ENCODE measurements at places on chromosomes 3 and 15.

DNA sequence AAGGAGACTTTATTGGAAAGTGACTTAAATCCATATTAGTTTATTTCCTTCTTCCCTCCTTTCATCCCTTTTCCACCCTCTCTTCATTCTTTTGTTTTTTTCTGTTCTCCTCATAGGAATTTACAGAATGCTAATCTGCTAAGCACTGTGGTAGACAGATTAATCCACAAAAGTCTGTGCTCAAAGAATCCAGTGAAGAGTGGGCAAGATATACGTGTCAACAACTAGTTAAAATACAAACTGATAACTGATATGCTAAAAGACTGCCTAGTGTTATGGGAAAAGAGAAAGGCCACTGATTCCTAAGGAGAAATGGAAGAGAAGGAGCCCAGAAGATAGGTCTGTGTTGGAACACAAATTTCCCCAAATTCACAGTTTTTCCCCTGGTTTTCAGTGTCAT lies 202.2 kb downstream of the MBNL1 start:
- no peak for DNase-seq

- no peak for DNase-seq
Measured at GRCh38 chr3:192188218-192188835, 539.0 kb downstream of the FGF12 start.

- no peak for DNase-seq
Measured at GRCh38 chr3:39281533-39281932, 1.7 kb upstream of the CX3CR1 start.

DNA sequence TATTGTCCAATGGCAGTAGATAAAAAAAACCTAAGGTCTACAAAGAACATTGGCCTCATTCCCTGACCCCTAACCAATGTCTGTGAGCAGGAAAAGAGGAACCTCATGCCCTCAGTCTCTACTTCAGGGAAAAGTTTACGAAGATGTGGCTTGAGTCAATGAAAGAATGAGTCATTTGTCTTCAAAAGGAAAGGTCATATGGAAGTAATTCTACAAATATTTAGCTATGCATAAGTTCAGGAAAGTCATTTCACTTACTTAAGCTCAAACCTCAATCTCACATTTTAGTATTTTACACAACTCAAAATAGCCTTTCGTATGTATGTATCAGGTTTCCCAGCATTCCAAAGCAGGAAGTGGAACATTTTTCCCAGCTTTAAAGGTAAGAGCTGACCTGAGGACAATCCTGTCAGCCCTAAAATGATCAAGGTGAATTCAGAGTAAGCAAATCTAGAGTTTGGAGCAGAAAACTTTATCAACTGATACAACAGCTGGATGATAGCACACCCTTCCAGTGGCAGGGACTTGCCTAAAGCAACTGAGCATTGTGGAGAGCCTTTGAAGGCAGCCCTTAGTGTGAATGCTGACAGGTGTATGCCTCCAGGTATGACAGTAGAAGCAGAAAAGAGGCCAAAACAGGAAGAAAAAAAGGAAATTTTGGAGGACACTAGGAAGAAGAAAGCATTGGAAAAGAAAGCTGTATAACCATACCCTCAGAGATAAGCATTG lies 53.9 kb upstream of the ACKR4 start:
- no peak for DNase-seq

DNA sequence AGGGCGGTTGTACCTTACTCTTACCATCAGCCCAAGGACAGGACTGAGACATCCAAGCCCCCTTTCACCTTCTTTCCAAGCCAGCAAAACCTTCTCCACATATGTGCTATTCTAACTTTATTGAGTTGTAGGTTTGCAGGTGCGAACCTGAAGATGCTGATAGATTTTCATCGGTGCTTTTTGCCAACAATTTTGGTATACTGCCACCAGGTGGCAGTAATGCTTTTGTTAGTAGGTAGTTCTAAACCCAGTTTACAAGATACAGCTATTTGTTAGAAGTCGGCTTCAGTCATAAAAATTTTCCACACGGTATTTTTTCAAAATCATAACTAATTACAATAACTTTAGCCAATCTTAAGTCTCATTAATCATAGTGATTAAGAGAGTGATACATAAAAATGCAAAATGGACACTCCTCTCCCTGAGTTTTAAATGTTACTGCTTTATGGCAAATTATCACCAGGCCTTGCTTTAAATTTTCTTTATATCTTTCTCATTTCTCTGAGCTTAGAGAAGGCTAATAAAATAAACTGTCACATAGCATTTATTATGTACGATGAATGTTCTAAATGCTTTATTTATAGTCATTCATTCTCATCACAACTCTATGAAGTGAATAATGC lies 636 bp downstream of the TBC1D21 start:
- DNase-seq = no peak

- no peak for DNase-seq
Measured at GRCh38 chr3:154089421-154090420, 31.5 kb upstream of the ARHGEF26 start.

DNA sequence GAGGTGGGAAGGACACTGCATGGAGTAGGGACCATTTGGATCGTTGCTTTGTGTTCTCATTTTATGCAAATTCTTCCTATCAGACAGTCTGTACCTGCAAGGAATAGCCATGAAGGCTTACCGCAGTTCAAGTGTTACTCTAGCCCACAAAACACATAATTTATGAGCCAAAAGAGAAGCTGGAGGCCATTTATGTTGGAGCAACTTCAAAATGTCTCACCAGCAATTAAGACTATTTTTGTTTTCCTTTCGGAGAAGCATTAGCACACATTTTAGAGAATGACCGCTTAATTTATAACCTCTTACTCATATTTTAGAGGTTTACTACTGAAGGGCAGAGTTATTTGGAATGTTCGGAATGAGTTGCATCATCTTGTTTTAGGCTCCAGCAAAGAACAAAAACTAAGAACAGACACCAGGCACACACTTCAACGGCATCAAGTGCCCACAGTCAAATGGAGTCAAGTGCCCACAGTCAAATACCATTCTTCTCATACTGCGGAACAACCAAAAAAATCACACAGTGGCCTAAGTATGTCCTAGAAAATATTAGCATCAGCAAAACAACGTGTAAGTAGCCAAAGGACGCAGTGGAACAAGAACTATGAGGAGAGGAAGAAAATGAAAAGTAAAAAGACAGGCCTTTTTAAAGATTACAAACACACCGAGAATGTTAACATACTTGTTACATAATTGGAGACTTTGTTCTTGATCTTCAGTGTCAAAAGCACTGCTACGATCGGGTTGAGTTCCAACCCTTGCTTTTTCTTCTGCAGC lies 17.5 kb upstream of the GOLGA8J start:
- DNase-seq = no peak

DNA sequence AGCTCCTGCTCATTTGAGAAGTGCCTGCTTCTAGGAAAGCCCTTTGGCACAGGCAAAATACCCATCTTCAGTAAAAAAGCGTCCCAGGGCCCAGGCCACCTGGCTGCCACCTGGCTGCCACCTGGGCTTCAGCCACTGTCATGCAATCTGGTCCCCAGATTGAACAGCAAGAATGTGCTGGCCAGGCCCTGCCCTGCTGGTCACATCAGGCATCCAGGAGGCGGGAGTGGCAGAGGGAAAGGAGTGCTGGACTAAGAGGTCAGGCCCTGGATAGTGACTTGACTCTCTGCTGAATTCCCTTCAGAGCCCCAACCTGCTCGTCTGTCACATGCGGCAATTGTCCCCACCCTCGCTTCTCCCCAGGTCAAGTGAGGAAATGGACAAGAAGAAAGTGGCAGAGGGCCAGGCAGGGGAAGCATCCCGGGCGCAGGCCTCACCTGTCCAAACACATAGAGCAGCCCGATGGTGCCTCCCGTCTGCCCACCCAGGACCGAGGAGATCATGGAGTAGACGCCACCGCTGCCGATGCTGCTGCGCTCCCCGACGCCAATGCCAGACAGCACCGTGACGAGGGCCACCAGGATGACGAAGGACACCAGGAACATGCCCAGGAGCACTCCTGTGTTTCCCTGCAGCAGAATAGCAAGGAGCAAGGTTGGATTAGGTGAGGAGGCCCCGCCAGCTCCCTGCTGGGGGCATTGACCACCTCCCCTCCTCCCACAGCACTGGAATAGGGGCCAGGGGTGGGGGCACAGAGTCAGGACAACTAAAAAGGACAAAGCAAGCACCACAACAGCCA lies 25.5 kb downstream of the SLC12A8 start:
- DNase-seq = no peak

DNA sequence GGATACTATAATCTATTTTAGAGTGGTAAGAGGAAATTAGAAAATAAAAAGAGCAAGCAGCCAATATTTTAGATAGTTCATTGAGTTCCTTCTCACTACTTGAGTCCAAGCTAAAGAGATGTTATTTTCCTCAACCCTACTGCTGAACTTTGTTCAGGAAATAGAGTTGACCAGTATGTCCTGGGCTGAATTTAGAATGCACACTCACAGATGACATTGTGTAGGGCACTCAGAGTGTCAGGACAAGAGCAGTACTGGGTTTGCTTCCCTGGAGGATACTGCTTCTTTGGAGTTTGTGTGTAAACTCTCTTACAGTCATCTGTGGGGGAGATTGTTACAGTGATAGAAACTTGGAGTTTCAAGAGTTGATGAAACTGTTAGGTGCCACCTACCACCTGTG lies 80.0 kb upstream of the AGBL1 start:
- no peak for DNase-seq

DNA sequence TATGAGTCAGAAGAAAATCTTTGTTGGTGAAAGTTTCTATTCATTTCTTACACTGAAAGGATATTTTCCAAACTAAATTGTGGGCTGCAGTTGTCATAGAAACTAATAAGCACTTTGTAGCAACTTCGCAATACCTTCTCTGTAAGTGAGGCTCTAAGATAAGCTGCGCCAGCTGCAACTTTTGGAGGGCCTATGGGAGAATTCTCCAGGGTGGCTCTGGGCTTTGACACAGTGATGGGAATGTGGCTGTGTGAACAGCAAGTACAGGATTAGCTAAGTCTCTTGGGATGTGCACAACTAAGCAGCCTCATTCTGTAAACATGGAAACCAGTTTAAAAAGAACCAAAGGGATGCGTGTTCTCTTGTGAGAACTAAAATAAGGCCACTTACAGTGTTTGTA lies 124.6 kb upstream of the SGO1 start:
- no peak for DNase-seq

DNA sequence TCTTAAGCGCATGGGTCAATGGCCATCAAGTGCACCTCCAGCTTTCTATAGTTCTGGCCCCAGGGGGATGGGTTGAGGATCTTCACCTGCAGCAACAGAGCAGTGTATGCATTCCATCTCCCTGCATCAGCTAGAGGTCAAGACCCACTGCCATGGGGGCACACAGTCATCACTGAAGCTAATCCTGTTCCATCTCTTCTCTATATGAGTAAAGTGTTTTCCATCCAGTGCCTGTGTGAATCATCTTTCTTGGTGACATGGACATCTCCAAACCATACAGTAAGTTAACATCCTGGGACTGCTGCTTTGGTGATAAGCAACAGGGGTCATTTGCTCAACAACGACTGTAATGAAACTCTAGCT lies 4.4 kb upstream of the ENTPD3 start:
- DNase-seq = no peak

GRCh38 chr15:52496776-52497470 lies 31.8 kb downstream of the MYO5A start:
- DNase-seq = no peak

DNA sequence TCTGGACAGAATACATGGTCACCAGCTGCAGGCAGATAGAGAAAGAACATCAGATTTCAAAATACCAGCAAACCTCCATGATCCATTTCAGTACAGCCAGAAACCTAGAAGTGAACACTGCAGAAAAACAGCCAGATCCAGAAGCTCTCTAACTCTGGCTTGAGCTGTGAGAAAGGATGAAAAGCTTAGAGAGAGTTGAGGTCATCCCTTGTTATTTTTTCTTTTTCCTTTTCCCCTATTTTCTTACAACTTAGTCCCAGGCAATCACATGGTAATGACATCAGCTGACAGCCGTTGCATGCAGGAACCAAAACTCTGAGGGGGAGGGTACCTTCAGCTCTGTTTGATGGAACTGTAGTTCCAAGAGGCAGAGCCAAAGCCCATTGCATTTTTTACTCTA lies 113.2 kb downstream of the TCF12 start:
- peak; percentile 12 for DNase-seq

Measured in NCI-H1417 (cell line).